Lung microvascular endothelial cell (primary cell): ENCODE measurements at places on chromosomes 3 and 15. TPM values are rescaled to one million over a fixed set of nuclear protein-coding genes. Genes with fewer than 3 reads are reported as not detected.

GRCh38 chr3:184740509-184741258 lies 28.8 kb upstream of the MAGEF1 start:
- DNase-seq, result no peak

GRCh38 chr3:115862099-115862498 lies 238.8 kb downstream of the GAP43 start:
- DNase-seq, result no peak

DNA sequence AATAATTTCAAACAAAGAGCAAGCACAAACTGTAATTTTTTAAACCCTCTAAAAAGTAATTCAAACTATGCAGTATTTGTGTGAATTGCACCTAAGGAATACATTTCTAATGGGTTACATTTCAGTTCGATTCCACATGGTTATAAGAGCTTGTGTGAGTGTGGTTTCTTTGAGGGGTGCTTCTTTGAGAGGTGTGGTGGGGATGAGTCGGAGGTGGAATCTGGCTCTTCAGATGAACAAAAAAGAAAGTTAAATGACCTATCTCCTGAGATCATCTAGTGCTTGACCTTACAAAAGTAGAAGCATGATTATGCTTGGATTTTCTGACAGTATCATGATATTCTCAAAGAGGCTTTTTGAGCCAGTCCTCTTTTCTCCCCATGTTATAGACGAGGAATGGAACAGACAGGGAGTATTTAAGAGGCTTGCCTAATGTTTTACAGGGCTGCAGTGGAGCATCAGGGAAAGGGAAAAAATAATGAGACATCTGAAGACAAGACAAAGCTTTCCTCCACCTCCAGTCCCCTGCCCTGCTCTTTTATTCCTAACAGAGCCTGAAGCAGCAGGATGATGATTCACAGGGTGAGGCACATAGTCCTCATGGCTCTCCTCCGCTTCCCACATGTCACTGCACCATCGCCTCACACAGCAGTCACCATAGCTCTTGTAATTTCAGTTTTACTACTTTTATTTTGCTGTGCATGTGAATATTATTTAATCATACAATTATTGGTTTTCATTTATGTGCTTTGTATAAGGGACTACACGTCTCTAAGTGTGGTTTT lies 82.0 kb downstream of the LYSMD4 start:
- DNase-seq, result peak; percentile 72

GRCh38 chr3:85589145-85589544 lies 630.4 kb downstream of the CADM2 start:
- DNase-seq, result no peak

- peak; percentile 6 for DNase-seq
These were observed 190.7 kb upstream of the NDN start for GRCh38 chr15:23877502-23878412.

DNA sequence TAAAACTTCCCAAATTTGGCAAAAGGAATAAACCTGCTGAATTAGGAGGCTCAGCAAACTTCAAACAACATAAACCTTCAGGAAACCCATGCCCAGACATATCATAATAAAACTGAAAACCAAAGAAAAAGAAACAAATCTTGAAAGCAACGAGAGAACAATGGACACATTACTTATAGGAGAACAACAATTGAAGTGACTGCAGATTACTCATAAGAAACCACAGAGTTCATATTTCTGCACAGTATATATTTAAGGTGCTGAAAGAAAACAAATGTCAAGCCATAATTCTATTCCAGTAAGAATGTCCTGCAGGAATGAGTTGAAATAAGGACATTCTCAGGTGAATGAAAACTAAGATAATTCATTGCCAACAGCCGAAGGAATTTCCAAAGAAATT lies 80.8 kb upstream of the PROK2 start:
- DNase-seq, result no peak

DNA sequence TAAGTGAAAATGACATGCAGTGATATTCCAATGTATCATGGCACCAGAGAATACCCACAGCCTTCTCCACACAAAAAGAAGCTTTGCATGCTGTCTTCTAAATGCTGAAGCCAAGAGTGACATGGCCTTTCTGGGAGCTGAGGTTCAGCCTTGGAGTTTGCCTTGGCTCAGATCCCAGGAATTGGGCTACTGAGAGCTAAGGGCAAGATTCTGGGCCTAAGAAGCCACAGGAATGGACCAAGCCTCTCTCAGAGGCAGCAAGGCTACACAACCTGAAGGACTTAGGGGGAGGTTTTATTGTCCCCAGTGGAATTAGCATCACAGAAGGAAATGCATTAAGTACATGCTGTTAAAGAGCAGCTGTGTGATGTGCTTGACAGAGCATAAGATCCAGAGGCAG lies 1078.5 kb downstream of the TUSC7 start:
- no peak for DNase-seq

DNA sequence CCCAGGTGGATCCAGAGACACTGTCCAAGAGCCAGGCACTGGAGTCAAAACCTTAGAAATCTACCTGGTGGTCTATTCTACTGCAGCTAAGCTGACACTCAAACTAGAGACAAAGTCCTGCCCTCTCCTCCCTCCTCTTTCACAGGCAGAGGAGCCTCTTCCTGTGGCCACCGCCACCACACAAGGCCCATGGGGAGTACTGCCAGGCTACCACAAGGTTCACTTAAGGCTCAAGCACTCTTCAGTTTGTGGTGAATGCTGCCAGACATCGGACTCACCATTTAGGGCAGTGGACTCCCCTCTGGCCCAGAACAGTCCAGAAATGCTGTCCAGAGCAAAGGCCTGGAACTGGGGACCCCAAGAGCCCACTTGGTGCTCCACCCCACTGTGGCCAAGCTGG lies 160.9 kb downstream of the ADAMTS17 start:
- no peak for DNase-seq

- DNase-seq, result no peak
These were observed 43.8 kb upstream of the TLE3 start for GRCh38 chr15:70141376-70142071.

The CCR4 gene
- total RNA-seq, result not detected in 2 replicates

The SMAD6 gene
- 3.8 and 5.2 TPM in 2 replicates for total RNA-seq

GRCh38 chr3:133535971-133536881 lies 37.3 kb upstream of the CDV3 start:
- peak; percentile 74 for DNase-seq

DNA sequence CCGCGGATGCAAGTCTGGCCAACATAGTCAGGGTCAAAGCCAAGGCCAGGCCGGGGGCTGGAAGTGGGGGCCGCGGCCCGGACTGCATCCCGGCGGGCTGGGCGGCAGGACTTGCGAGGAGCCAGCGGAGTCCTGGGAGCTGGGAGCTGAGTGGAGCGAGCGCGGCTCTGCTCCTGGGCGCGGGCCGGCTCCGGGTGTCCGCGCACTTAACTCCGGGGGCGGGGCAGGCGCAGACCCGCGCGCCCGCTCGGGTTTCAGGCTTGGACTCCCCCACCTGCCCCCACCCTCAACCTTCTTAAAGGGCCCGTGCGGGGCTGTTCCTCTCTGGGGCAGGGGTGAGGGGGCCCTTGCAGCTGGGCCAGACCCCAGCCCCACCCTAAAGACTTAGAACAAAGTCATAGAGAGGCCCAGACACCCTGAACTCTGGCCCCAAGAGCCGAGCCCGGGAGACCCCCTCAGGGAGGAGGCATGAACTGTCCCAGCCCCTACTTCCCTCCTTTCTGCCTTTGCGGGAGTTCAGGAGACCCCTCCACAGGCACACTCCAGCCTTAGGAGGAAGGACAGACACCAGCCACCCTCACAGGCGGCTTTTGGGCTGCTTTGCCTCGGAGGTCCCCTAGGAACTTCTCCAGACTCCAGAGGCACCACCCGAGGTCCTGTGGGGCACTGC lies at the start of gene CSPG4:
Gene CSPG4 (minus strand): TSS at position 181 of the 670 bp plus-strand sequence. CDS start 93 bp downstream, at position 88.
- no peak for DNase-seq

DNA sequence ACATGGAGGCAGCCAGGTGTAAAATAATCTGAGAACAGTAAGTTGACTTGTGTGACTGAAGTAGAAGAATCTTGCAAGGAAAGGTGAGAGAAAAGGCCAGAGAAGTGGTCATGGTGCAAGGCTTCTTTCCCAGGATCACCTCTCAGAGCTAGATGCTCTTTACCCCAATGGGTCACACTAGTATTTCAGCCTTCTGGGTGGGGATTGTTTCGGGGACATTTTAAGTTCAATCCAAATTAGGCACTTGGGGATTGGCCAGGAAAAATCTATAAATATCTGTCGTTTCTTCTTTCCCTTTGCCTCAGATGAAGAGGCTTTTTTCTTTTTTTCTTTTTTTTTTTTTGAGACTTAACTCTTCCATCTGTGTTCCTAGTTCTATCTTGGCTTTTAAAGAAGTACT lies 188.0 kb downstream of the KLHL25 start:
- DNase-seq, result no peak

The UTS2B gene
- total RNA-seq, result 0.20 and 0.22 TPM in 2 replicates

- peak; percentile 40 for DNase-seq
These were observed 842 bp downstream of the FSTL1 start for GRCh38 chr3:120449701-120450599.

- peak; percentile 62 for DNase-seq
These were observed 71.4 kb downstream of the DUT start for GRCh38 chr15:48402427-48403177.

DNA sequence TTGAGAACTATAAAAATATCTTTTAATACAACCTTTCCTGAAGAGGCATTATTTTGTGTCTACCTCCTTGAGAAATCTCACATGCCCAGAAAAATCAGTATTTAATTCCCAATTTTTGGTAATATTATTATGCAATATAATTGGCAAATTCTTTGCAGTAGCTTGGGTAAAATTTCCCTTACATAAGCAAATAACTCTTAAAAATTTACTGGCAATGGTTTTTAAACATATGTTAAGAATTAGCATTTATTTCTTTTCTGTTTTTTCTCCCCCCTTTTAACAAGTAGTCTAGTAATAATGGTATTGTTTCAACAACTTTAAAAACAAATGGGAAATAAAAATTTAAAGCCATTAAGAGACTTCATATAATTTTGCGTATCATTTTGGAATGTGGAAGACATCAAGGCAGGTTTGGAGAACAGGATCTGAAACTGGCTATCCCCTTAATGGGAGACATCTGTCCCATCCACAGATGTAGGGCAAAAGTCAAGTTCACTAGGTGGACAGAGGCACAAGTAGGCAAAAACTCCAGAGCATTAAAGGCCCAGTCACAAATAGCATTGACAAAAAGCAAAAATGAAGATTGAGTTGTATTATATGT lies 89.6 kb upstream of the AADACL2 start:
- DNase-seq, result no peak

GRCh38 chr3:143526011-143526545 lies 322.2 kb downstream of the SLC9A9 start:
- DNase-seq, result no peak

- no peak for DNase-seq
These were observed 176.0 kb downstream of the SATB1 start for GRCh38 chr3:18249126-18249525.
